NCI-H187 (cell line): ENCODE measurements at places on chromosomes 13 and 19.

DNA sequence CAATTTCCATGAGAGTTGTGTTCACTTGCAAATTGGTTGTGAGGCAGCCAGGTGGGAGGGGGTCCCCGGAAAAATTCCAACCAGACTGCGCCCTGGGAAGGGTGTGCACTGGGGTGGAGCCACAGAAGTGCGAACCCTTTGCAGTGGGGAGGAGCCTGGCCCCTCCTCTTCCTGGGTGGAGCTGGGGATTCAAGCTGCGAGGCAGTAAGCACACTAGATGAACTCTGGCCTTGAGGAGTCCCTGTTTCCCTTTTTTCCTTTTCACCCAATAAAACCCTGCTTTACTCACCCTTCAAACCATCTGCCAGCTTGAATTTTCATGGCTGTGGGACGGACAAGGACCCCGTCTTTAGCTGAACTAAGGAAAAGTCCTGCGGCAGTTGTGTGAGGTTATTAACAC lies 31.0 kb upstream of the MBNL2 start:
- DNase-seq, result no peak

DNA sequence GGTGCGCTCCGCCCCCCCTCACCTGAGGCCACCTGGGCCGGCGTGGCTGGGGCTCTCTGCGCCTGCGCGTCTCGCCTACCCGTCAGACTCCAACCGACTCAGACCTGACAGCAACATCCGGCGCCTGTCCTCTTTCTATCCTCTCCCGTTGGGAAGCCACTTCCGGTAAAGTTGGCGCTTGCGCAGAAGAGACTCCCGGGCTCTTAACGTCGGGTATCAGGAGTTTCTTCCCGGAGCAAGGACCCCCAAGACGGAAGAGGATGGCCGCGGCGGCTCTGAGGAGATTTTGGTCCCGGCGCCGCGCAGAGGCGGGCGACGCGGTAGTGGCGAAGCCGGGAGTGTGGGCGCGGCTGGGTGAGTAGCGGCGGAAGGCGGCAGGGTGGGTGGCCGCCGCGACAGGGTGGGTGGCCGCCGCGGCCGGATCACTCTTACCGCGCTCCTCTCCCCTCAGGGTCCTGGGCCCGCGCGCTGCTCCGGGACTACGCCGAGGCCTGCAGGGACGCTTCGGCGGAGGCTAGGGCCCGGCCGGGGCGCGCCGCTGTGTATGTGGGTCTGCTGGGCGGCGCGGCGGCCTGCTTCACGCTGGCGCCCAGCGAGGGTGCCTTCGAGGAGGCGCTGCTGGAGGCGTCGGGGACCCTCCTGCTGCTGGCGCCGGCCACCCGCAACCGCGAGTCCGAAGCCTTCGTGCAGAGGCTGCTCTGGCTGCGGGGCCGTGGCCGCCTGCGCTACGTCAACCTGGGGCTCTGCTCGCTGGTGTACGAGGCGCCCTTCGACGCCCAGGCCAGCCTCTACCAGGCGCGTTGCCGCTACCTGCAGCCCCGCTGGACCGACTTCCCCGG lies at the start of the genes TIMM29 and YIPF2:
Gene TIMM29 (plus strand): TSS at position 249 of the 839 bp plus-strand sequence. CDS start 12 bp downstream, at position 261.
Gene YIPF2 (minus strand): TSS at position 77 of the 839 bp plus-strand sequence. CDS start 229 bp downstream, outside the sequence.
- peak; percentile 73 for DNase-seq

DNA sequence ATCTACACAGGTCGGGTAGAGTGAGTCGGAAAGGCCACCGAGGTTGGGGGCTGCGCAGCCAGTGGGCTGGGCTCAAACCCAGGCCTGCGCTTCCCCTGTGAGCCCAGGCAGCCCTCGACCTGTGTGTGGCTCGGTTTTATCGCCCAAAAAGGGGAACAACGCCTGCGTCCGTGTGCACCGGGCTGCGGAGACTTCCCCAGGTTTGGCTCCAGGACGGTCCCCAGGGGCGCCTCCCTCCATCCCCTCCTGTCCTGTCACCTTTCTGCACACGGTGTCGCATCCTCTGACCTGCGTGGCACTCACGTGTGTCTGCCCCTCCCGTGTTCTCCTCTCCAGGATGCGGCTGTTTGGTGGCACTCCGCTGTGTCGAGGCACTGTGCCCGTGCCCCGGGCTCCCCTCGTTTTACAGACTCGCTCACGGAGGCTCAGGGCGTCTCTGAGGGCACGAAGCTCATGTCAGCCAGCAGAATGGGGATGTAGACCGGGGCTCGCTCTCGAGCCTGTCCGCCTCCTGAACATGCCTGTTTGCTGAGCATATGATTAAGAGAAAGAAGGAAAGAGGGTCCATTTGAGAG lies 25.9 kb downstream of the MCF2L start:
- DNase-seq, result no peak

GRCh38 chr13:27997904-27998522 lies 9.5 kb upstream of the URAD start:
- DNase-seq, result no peak

- no peak for DNase-seq
Observed at GRCh38 chr13:43652760-43653159, 134.0 kb downstream of the ENOX1 start.

DNA sequence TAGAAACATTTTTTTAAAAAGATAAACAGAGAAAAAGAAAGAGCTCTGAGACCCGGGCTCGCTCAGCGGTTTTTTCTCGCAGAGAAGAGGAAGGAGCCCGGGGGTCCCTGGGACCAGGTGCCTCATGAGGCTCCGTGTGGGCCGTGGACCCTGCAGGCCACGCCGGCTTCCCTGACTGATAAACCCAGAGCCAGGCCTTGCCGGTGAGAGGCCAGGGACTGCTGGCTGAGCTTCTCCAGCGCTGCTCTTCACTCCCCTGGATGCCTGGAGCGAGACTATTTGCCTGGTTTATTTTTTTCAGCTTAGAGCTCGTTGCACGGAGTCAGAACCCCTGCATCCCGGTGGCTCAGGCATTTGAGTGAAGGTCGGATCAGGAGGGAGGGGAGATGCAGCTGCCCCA lies 53.4 kb upstream of the F7 start:
- no peak for DNase-seq

- DNase-seq, result no peak
Observed at GRCh38 chr13:99374994-99375737, 68.0 kb upstream of the GPR183 start.

- no peak for DNase-seq
Observed at GRCh38 chr19:58572818-58573657, at the start of gene MZF1. TSS of gene MZF1 (minus strand) at chr19:58573335. CDS start at chr19:58571389, 1,946 bp downstream.

DNA sequence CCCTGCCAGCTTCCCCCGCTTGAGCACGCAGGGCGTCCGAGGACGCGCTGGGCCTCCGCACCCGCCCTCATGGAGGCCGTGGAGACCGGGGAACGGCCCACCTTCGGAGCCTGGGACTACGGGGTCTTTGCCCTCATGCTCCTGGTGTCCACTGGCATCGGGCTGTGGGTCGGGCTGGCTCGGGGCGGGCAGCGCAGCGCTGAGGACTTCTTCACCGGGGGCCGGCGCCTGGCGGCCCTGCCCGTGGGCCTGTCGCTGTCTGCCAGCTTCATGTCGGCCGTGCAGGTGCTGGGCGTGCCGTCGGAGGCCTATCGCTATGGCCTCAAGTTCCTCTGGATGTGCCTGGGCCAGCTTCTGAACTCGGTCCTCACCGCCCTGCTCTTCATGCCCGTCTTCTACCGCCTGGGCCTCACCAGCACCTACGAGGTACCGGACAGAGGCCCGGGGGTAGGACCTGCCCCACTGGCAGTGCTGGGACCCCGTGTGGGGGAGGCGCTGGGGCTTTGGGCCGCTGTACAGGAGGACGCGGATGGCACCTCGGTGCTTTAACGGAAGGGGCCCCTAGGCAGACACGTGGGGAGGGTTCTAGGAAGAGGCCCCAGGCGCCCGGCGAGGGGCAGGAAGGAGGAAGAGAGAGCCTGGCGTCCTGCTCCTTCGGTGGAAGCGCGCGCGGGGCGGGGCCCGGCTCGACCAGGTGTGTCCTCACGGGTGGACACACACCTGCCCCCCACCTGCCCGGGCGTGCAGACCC lies 681 bp downstream of the SLC5A5 start:
- DNase-seq, result no peak

DNA sequence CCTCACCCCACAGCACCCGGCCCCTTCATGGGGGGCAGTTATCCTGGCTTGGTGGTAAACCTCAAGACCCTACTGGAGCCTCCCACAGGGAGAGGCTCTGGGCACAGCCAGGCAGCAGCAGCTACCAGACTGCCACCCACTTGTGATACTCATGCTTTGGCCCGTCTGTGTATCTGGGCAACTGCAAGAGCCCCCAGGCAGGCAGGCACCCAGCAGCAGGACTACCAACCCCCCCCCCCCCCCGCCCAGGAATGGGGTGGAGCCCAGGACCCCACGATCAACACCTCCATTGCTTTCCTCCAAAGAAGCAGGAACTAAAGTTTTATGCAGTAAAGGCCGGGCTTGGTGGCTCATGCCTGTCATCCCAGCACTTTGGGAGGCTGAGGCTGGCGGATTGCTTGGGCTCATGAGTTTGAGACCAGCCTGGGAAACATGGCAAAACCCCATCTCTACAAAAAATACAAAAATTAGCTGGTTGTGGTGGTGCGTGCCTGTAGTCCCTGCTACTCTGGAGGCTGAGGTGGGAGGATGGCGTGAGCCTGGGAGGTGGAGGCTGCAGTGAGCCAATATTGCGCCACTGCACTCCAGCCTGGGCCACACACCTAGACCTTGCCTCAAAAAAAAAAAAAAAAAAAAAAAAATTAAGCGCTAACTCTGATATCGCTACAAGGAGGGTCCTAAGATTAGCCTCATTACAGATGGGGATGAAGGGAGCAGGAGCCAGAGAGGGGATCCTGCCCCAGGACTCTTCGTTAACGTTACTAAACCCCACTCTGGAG lies 1.1 kb upstream of the LYL1 start:
- DNase-seq, result no peak

DNA sequence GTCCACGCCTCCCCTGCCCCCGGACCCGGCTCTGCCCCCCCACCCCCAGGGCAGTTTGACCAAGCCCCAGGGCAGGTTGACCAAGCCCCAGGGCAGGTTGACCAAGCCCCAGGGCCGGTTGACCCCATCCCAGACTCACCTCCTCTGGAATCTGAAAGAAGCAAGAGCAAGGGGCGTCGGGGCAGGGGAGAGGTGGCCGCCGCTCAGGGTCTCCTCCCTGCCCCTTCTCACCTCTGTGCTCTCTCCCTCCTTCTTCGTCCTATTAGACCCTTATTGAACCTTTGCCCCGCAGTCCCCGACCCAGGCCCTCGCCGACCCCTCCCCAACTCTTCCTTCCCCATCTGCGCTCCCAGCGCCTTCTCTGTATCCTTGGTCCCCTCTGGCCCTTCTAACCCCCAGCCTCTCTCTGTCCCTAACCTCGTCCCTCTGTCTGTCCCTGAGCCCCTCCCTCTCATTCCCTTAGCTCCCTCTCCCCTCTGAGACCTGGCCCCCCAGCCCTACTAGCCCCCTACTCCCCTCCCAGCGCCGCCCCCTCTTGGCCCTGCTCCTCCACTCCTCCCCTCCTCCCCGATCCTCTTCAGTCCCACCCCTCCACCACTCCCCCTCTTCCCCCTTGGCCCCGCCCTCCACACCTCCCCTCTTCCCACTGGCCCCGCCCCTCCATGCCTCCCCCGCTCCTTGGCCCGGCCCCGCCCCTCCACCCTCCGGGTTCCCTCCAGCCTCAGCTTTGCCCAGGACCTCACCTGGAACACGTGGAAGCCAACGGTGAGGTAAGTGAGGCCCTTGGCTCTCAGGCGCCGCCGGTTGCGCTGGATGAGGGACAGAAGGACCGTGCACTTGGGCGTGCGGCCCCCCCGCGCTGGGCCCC lies 7.6 kb downstream of the CAPN12 start:
- DNase-seq, result no peak

- no peak for DNase-seq
Observed at GRCh38 chr13:77372275-77372674, 45.4 kb upstream of the MYCBP2 start.

DNA sequence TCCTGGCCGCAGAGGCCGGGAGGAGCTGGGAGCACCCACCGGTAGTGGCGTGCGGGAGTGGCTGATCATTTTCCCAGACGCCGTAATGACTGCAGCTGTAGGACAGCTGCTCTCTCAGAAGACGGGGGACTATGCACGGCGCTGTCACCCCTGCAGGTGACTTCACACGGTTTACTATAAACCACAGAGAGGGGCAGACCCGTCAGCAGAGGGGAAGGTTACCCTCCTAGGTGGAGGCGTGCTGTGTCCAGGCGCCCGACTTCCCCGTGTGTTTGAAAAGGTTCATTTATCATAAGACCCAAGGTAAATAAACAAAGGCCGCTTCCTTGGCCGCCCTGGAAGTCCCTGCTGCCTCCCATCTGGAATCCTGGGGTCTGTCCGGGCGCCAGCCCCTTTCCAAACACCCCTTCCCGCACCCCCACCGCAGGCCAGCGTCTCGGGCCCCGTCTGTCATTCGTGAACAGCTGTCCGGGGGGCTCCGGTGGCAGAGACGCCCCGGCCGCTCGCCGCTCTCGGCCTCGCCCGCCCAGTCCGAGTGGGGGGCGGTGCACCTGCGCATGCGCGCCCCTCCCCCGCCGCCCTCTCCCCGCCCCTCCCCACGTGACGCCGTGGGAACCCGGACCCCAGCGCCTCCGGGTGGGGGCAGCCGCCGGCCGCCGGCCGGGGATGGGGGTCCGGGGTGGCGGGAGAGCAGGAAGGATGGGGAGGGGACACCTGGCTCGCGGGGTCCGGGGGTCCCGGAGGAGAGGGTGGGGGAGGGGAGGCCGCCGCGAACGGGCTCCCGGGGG lies 915 bp downstream of the SHC2 start:
- DNase-seq, result no peak

DNA sequence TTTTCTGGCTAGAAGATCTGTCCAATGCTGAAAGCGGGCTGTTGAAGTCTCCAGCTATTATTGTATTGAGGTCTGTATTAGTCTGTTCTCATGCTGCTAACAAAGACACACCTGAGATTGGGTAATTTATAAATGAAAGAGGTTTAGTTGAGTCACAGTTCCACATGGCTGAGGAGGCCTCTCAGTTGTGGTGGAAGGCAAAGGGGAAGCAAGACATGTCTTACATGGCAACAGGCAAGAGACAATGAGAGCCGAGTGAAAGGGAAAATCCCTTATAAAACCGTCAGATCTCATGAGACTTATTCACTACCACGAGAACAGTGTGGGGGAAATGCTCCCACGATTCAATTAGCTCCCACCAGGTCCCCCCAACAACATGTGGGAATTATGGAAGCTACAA lies 980.4 kb downstream of the SLITRK5 start:
- DNase-seq, result no peak

DNA sequence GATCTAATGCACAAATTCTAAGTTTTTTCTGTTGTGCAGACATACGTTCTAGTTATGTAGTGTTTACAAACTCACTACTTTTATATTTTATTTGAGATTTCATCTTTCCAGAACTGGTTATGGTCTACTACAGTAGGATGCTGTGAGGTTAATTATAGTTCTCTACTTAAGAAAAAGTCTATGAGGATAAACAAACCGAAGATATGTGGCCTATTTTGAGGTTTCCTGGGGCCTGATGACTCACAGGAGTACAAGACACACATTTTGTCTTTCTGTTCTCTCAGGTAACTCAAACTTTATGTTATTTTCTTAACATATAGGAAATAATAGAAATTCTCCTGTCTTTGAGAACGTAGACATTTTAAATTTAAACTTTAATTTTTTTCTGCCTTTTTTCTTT lies 45.1 kb downstream of the PCDH20 start:
- DNase-seq, result no peak

GRCh38 chr13:112071723-112072533 lies 5.0 kb downstream of the SOX1 start:
- no peak for DNase-seq

- DNase-seq, result peak; percentile 19
Observed at GRCh38 chr19:47032171-47032811, 12.7 kb downstream of the NPAS1 start.

- no peak for DNase-seq
Observed at GRCh38 chr19:34725400-34725799, 8.6 kb upstream of the ZNF181 start.

- DNase-seq, result no peak
Observed at GRCh38 chr13:50318887-50319286, 303.6 kb downstream of the KCNRG start.

- DNase-seq, result no peak
Observed at GRCh38 chr19:46674416-46675178, 13.6 kb upstream of the DACT3 start.
